ENCODE measurements at places on chromosomes 5 and 9.

DNA sequence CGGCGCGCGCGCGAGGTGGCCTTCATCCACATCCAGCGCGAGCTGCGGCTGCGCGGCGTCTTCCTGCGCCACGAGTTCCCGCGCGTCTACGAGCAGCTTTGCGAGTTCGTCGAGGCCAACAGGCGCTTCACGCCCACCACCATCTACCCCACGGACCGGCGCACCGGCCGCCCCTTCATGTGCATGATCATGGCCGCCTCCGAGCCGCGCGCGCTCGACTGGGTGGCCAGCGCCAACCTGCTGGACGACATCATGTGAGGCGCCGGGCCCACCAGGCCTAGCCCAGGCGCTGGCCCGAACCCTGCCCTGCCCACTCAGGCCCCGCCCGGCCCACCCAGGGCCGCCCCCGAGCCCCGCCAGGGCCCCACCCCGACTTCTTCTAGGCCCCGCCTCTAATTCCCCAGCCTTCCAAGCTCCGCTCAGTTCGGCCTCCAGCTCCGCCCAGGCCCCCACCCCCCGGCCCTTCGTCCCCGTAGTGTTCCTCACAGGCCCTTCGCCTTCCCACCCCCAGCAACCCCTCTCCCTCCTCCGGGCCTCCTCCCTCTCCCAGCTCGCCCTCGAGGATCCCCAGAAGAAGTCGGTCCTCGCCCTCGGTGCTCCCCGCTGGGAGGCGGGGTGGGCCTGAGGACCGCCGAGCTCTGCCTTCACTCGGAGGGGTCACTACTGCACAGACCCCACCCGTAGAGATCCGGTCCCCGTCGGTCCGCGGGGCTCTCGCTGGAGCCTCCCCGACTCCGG, 2.0 kb upstream of the PHPT1 start:
- peak; percentile 84 for DNase-seq

- DNase-seq: no peak
These were observed 7.6 kb downstream of the GRIN1 start for GRCh38 chr9:137146527-137146918.

DNA sequence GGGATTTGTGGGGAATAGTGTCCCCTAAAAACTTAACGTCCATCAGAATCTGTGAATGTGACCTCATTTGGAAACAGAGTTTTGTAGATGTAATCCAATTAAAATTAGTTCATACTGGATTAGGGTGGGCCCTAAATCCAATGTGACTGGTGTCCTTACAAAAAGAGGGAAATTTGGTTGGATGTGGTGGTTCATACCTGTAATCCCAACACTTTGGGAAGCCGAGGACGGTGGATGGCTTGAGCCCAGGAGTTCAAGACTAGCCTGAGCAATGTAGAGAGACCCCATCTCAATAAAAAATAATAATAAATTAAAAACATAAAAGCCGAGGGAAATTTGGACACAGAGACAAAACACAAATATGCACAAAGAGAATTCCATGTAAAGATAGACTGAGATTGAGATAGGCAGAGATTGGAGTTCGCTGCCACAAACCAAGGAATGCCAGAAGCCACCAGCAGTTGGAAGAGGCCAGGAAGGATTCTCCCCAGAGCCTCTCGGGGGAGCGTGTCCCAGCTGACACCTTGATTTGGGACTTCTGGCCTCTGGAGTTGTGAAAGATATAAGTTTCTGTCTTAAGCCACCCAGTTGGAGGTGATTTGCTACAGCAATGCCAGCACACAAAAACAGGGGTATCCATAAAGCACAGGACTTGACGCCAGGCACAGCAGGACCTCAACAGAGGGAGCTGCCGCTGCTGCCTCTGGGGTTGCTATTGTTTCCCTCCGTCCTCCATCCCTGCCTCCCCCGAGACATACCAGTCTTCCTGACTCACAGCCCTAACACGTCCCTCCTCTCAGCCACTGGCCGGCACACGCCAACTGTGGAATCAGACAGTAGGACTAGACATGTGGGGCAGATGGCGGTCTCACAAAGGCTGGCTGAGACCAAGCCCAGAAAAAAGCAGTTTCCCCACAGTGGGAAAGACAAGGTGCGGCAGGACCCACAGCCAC, 73.8 kb upstream of the IL17B start:
- DNase-seq: peak; percentile 86

DNA sequence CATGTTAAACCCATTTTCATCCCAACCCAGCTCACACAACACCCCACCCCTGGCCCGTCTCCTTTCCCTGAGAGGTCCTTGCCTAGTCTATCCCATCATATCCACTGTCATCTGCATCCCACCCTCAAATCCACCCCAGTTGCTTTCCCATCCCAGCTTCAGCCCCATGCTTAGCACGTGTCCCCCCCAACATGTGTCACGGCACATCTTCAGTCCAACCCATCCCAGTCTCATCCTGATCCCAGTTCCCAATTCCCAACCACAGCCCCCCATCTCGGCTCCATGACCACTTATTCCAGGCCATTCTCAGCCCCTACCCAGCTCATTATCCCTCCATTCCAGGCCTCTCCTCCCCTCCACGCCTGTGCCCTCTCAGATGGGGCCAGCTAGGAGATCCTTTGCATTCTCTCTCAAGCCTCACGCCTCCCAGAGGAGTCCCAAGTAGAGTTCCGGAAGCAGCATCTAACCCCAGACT, 605 bp upstream of the DBN1 start:
- DNase-seq: no peak

DNA sequence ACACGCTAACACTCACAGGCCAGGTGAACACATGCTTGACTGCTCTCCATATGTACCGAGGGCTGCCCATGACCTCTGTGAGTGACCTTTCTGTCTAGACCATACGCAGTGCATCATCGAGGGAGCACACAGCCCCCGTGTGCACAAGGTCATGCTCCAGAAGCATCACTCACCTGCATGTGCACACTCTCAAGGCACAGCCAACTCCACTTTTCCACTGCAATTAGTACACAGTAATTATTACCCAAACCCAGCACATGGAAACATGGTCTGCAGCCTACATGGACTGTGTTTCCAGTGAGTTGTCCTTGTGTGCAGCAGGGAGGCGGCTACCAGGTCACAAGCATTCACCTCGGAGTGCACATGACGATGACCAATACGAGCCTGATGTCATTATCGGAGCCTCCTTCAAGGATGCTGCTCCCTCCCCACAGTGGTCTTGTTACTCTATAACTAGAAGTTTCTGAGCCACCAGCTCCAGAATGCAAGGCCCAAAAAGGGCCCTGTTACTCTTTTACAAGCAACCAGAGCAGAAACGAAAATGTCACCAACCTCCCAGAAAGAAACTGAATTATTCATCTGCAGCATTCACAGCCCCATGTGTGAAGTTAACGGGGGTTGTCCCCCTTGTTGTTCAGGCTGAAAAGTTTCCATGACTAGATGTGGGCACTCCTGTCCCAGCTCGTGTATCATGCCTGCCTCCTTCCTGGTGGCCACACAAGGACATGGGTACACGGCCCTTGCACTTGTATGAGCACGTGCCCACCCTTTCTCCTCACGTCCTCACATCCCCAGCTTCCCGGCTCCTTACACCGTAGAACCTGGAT, 31.2 kb downstream of the SEMA4D start:
- DNase-seq: no peak

DNA sequence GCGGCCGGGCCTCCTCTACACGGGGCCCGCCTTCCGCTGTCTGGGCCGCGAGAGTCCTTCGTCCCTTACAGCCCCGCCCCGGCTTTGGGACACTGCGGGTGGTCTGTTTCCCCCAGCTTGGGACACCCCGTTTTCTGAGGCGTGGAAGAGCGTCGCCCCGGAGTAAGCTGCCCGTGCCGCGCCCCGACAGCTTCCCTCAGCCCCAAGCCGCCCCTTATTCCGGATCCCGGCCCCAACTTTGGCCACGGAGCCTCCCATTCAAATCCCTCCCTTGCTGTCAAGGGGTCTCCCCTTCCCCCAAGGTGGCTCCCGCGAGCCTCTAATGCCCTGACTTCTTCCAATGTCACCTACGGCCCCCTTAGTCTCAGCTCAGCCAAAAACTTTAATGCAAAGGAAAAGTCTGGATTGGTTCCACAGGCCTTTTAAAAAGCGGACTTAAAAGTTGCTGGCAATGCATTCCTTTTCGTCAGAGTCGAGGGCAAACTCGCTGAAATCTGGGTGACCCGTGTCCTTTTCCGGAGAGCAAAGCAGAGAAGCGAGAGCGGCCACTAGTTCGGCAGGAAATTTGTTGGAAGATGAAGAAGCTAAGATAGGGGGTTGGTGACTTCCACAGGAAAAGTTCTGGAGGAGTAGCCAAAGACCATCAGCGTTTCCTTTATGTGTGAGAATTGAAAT, 19.8 kb downstream of the EXOSC2 start:
- peak; percentile 24 for DNase-seq

- peak; percentile 64 for DNase-seq
These were observed 35.8 kb upstream of the SPRY4 start for GRCh38 chr5:142360607-142361120.

DNA sequence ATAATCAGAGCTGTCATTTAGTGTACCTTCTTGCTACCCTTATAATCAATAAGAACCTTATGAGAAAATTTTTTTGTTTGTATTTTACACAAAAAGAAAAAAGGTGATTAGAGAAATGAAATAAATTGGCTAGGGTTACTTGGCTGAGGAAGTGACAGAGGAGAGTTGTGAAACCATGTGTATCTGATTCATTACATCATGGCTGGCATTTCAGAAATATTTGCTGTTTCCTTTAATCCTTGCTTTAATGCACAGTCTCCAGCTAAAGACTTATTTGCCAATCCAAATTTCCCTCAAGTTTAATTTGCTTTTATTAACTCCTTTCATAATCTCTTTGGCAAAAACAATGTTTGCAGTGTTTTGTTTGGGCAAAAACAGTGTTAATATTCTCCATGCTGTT, 543.1 kb downstream of the KIF4B start:
- no peak for DNase-seq

DNA sequence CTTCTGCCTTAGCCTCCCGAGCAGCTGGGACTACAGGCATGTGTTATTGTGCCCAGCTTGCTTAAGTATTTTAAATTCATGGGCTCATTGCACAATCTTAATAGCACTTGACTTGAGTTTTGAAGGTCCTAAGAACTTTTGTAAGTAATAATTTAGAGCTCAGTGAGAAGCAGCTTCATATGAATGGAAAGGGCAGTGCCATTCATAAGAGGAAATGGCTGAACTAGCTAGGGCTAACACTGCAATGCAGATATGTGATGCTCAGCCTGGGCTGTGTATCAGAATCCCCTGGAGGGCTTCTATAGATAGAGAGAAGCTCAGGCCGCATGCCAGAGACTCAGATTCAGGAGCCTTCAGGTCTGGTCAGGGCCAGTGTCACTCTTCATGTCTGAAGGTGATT, 295.5 kb upstream of the DAP start:
- DNase-seq: no peak

DNA sequence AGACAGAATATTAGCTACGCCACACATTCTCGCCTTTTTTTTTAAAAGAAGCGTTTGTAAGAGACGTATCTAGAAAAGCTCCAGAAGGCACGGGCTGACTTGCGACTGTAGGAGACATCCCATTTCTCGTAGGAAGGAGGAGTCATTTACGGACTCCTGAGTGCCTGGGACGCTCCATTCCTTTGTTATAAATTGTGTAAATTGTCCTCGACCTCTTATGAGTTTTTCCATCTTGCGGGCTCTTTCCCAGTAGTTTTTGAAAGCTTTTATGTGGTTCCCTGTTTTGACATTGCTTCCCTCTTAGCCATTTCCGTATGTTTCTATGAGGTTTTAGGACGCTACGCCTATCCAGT, 1.0 kb downstream of the RABL6 start:
- no peak for DNase-seq

GRCh38 chr9:126671381-126671831, 57.7 kb downstream of the LMX1B start:
- DNase-seq: no peak

DNA sequence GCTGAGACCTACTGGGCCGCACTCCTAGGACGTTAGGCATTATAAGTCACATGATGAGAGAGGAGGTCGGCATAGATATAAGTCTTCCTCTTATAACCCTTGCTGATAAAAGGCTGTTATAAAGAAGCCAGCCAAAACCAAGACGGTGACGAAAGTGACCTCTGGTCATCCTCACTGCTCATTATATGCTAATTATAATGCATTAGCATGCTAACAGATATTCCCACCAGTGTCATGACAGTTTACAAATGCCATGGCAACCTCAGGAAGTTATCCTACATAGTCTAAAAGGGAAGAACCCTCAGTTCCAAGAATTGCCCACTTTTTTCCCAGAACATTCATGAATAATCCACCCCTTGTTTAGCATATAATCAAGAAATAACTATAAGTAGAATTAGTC, 222.4 kb downstream of the TLE1 start:
- DNase-seq: no peak

DNA sequence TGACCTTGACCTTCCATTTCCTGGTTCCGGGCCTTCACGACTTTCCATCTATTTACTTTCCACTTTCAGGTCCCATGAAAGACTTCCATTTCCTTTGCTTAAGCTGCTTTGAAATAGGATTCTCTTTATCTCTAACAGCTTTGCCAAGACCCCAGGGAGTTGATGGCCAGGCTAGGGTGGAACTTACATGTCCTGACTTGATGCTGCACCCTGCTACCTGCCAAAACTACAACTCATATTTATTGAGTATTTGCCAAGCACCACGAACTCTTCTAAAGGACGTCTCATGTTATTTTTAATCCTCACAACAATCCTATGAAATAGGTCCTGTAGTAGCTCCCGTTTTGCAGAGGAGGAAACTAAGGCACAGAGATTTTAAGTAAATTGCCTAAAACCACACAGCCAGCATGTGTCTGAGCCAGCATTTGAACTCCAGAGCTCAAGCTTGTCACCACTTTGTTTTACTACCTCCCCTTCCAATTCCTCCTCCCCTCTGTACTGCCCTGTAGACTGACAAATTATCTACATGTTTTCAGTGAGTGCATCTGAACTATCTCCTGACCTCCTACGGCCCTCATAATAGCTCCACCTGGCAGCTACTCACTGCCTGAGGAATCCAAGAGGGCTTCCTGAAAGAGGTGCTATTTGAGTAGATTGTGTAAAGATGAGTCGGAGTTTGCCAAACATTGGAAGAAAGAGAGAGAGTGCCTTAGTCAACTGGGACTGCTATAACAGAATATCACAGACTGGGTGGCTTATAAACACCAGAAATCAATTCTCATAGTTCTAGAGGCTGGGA, 38.4 kb upstream of the SMIM23 start:
- peak; percentile 59 for DNase-seq

DNA sequence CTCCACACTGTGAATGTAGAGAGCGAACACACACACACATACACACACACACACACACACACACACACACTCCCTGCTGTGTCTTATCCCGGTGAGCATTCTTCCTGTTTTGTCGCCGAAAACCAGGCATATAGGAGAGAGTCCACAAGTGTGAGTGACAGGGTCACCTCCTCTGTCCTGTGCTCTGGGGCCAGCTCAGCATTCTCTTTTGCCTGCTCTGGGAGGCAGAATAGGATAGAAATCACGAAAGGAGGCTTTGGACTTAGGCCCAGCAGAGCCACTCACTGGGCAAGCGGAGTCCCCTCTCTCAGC, 3.0 kb downstream of the LAMC3 start:
- DNase-seq: no peak

- no peak for DNase-seq
These were observed 33.1 kb upstream of the PRXL2C start for GRCh38 chr9:96688187-96688586.

- DNase-seq: no peak
These were observed 382.5 kb downstream of the MED10 start for GRCh38 chr5:5995819-5996218.
